ENCODE measurements at places on chromosomes 5 and 9. TPM values are rescaled to one million over a fixed set of nuclear protein-coding genes. Genes with fewer than 3 reads are reported as not detected.

DNA sequence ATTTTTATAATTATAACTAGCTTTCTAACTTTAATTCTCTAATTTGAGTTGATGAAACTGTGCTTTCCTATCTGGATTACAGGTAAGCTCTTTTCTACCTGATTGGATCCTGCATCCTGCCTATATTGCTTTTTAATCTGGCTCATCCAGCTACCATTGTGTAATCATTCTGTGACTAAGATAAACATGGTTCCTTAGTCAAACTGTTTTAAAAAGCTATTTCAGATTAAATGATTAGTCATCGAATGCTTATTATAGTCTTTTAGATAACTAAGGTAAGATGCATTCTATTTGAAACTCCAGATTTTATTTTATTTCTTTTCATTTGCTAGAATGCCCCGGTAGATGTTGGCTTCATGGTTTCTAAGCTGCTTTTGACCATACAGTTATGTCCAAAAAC is 50.7 kb downstream of the ICE1 start:
- no peaks in the 10 kb centered on the region for H3K4me1 ChIP-seq
- H3K27me3 ChIP-seq, result no peaks in the 10 kb centered on the region
- H3K4me3 ChIP-seq, result no peak overlapping the region
- DNase-seq, result no peak
- peaks cover 17% of the 10 kb centered on the region for H3K36me3 ChIP-seq
- H3K27ac ChIP-seq, result no peak overlapping the region

- H3K36me3 ChIP-seq, result no peaks in the 10 kb centered on the region
- DNase-seq, result peak; percentile 35
- H3K27ac ChIP-seq, result no peak overlapping the region
- H3K27me3 ChIP-seq, result no peaks in the 10 kb centered on the region
- no peak overlapping the region for H3K4me3 ChIP-seq
These were observed 44.2 kb downstream of the GDA start for GRCh38 chr9:72193478-72193881.

DNA sequence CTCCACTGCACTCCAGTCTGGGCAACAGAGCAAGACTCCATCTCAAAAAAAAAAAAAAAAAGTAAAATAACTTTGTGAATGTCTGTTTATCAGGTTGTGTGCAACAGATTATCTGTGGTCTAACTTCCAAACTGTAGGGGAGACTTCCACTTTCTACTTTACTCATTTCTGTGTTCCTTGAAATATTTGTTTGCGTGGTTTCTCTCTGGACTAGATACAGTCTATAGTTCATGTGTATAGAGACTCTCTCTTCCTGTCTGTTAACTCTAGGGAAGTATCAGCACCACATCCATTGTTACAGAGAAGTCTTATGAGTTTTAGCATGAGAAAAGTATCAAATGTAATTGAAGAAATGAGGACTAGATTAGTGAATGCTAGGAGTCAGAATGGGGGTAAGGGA is 168.3 kb downstream of the LPAR1 start:
- H3K27ac ChIP-seq, result no peak overlapping the region
- H3K4me1 ChIP-seq, result no peaks in the 10 kb centered on the region
- no peaks in the 10 kb centered on the region for H3K27me3 ChIP-seq
- H3K36me3 ChIP-seq, result no peaks in the 10 kb centered on the region
- H3K4me3 ChIP-seq, result no peak overlapping the region

DNA sequence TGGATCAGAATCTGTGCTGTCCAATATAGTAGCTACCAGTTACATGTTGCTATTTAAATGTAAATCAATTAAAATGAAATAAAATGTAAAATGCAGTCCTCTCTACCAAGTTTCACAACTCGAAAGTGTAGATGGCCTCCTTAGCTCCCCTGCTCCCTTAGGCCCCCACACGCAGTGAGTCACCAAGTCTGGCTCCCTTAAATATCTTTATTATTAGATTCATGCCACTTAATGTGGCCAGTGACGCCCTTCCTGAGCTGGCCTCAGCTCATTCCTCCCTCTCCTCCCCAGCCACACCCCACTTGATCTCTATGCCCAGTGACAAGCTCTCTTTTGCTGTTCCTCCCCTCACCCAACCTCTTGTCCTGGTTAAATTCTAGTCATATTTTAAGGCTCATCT is 88.4 kb upstream of the DNAH5 start:
- DNase-seq, result no peak
- no peak overlapping the region for H3K27ac ChIP-seq
- no peaks in the 10 kb centered on the region for H3K27me3 ChIP-seq
- no peak overlapping the region for H3K4me3 ChIP-seq
- H3K36me3 ChIP-seq, result no peaks in the 10 kb centered on the region

GRCh38 chr9:79674052-79674777 is 102.5 kb downstream of the TLE4 start:
- H3K4me1 ChIP-seq, result peaks cover 29% of the 10 kb centered on the region
- H3K27me3 ChIP-seq, result no peaks in the 10 kb centered on the region
- no peak overlapping the region for H3K27ac ChIP-seq
- no peak for DNase-seq
- no peaks in the 10 kb centered on the region for H3K36me3 ChIP-seq

DNA sequence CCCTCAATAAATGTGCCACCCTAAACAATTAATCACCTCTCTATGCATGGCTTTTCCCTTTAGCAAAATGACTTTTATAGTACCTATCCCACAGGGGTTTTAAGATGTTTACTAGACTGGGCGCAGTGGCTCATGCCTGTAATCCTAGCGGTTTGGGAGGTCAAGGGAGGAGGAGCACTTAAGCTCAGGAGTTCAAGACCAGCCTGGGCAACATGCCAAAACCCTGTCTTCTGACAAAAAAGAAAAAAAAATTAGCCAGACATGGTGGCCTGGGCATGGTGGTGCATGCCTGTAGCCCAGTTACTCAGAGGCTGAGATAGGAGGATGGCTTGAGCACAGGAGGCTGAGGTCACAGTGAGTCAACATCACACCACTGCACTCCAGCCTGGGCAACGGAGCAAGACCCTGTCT is 13.5 kb downstream of the SH3TC2 start:
- no peak for DNase-seq
- no peaks in the 10 kb centered on the region for H3K27me3 ChIP-seq
- H3K27ac ChIP-seq, result no peak overlapping the region
- H3K36me3 ChIP-seq, result no peaks in the 10 kb centered on the region
- no peaks in the 10 kb centered on the region for H3K4me1 ChIP-seq
- no peak overlapping the region for H3K4me3 ChIP-seq

GRCh38 chr9:77810637-77811119 is 162.6 kb upstream of the GNA14 start:
- no peaks in the 10 kb centered on the region for H3K36me3 ChIP-seq
- H3K4me3 ChIP-seq, result no peak overlapping the region
- H3K27me3 ChIP-seq, result no peaks in the 10 kb centered on the region

- no peaks in the 10 kb centered on the region for H3K4me1 ChIP-seq
- H3K27ac ChIP-seq, result no peak overlapping the region
- H3K36me3 ChIP-seq, result no peaks in the 10 kb centered on the region
- DNase-seq, result no peak
- H3K27me3 ChIP-seq, result no peaks in the 10 kb centered on the region
These were observed 55.9 kb downstream of the SNX24 start for GRCh38 chr5:122901346-122901745.

DNA sequence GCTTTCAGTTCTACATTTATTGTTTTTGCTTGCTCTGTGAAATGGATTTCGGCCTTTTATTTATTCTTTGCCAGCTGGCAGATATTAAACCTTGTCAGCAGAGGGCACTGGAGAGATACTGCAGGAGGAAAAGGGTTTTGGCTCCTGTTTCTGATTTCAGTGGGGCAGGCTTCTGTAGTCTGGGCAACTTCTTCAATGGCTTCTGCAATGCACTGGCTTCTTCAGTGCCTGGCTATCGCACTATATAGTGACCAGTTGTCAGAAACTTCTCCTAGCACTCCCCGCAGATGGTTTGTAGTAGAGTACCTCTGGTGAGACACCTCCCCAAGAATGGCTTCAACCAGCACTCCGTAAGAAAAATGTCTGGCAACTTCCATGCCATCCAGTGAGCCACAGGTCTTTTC is 3.2 kb upstream of the NFX1 start:
- no peaks in the 10 kb centered on the region for H3K36me3 ChIP-seq
- peak overlapping the region; percentile 20 for H3K27ac ChIP-seq

GRCh38 chr5:59034498-59035186 is 451.8 kb downstream of the RAB3C start:
- peak; percentile 64 for DNase-seq
- H3K4me3 ChIP-seq, result no peak overlapping the region
- no peaks in the 10 kb centered on the region for H3K36me3 ChIP-seq
- H3K27ac ChIP-seq, result no peak overlapping the region
- H3K4me1 ChIP-seq, result peaks cover 8% of the 10 kb centered on the region
- peaks cover 25% of the 10 kb centered on the region for H3K27me3 ChIP-seq

GRCh38 chr5:169521366-169521983 is 62.1 kb upstream of the SPDL1 start:
- no peak overlapping the region for H3K27ac ChIP-seq
- DNase-seq, result no peak
- no peaks in the 10 kb centered on the region for H3K4me1 ChIP-seq
- no peaks in the 10 kb centered on the region for H3K36me3 ChIP-seq
- H3K27me3 ChIP-seq, result no peaks in the 10 kb centered on the region

MARCHF3 gene
- total RNA-seq, result 12.7 TPM

KCTD16 gene
- 0.16 TPM for total RNA-seq

VCP gene
- 408 TPM for total RNA-seq

CDC20B gene
- not detected for total RNA-seq

CNTFR gene
- 1.9 TPM for total RNA-seq

All from GM23338 (cell line).